Fibroblast of skin of right quadriceps (primary cell): ENCODE measurements at places on chromosomes 4 and X.

DNA sequence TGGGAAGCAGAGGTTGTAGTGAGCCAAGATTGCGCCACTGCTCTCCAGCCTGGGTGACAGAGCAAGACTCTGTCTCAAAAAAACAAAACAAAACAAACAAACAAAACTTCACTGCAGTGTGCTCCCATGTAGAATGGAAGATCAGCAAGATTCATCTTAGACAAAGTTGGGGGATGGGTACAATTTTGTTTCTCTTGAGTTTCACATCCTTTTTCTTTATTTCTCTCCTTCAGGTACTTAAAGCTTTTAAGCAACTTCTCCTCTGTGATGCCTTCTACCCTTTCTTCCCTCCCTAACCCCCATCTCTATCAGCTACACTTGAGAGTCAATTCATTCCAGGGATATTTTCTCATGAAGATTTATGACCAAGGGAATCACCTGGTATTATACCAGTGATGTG lies 15.5 kb upstream of the RBBP7 start:
- DNase-seq = no peak

DNA sequence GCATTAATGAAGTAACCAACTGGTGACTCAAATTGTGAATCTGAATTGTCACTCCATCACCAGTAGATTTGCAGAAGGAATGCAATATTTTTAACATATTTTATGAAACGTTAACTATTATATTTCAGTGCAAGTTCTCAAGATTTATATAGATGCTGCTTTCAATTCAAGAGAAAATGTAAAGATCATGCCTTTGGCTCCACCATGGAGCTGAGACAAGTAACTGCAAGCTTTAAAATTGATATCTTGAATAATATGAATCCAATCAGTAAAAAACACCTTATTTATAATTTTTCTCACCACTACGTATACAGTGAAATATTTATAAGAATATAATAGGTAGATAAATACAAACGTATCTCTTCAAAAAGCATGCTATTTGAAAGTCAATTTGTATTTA lies 27.8 kb upstream of the GALNTL6 start:
- peak; percentile 3 for DNase-seq

GRCh38 chr4:153364061-153364460 lies 19.6 kb downstream of the MND1 start:
- DNase-seq = peak; percentile 66

DNA sequence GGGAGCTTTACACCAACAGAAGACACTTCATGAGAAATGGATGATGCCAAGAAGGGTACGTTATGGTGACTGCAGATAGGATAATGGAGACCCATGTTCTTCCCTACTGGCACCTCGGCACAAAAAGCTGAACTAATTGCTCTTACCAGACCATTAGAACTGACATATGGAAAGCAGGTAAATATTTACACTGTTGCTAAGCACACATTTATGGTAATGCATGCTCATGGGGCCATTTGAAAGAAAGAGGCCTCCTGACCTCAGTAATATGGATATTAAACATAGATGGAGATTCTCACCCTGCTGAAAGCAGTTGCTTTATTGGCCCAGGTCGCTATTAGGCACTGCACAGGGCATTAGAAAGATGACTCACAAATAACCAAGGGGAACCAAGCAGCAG lies 1759.6 kb downstream of the C4orf33 start:
- DNase-seq = no peak

DNA sequence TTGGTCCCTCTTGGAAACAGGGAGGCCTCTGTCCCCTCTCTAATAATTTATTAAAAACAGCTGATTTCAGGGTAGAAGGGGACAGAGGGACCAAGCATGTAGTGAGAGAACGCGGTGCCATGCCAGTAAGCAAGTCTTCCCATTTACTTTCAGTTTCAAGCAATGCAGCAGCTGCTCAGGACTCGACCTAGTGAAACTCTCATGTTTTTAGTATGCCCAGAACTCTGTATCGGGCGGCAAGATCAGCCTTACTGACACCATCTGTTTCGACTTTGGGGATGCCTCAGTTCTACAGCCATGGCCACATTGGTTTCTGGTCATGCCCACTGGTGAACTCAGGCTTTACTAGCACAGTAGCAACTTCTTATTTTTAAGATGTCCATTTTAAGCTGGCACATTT lies 40.6 kb downstream of the ZNF81 start:
- DNase-seq = no peak

DNA sequence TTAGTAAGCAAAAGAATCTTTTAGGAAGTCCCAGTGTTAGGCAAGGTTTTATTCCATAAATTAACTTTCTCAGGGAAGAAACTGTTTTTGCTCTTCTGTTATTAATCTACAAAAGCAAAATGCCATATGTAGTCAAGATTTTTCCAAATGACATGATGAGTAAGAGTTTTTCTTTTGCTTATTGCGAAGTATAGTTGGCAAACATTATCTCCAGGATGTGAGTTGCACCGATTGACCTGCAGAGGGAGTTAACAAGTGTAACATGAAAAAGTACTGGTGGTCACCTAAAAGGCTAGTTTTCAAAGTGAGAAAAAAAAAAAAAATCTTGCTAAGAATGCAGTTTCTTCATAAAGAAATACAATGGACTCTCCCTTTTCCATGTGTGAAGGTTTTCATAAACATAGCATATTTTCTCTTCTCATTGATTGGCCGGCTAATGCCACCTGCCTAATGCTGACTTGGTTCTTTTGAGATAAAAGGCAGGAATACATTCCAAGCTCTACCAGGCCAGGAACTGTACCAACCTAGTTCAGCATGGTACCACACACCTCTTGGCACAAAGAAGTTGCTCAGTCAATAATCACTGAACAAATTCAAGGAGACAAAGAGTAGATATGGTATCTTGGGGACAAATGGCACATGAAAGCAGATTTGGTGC lies 100.2 kb downstream of the LNX1 start:
- DNase-seq = peak; percentile 94

- peak; percentile 92 for DNase-seq
Measured at GRCh38 chr4:86032476-86033022, 327.3 kb downstream of the MAPK10 start.

DNA sequence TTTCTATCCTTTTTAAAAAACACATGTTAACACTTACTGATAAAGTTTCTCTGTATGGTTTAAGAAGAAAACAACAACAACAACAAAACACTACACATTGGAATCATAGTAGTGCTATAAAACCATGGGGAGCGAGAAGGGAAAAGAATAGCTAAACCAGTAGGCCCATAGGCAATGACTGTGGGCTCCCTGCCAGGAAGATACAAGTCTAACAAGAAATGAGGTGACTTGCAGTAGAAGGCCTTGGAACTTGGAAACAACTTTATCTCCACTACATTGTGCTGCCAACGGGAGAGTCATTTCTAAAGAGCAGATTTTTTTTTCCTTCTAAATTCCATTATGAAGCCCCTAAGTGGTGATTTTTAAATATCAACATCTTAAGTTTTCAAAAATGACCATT lies 78.0 kb downstream of the GPC4 start:
- DNase-seq = no peak

- no peak for DNase-seq
Measured at GRCh38 chrX:10482261-10482660, 138.1 kb downstream of the MID1 start.

- no peak for DNase-seq
Measured at GRCh38 chr4:141065872-141066271, 67.4 kb downstream of the RNF150 start.

GRCh38 chr4:73309211-73309610 lies 50.6 kb upstream of the ANKRD17 start:
- peak; percentile 74 for DNase-seq

- DNase-seq = no peak
Measured at GRCh38 chrX:153636716-153637115, 10.3 kb upstream of the DUSP9 start.

DNA sequence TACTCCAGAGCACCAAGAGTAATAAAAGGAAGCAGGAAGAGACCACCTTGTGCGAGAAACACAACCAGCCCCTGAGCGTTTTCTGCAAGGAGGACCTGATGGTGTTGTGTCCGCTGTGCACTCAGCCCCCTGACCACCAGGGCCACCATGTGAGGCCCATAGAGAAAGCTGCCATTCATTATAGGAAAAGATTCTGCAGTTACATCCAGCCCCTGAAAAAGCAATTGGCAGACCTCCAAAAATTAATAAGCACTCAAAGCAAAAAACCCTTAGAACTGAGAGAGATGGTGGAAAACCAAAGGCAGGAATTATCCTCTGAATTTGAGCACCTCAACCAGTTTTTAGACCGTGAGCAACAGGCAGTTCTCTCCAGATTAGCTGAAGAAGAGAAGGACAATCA lies 5.7 kb downstream of the TRIM75 start:
- no peak for DNase-seq

DNA sequence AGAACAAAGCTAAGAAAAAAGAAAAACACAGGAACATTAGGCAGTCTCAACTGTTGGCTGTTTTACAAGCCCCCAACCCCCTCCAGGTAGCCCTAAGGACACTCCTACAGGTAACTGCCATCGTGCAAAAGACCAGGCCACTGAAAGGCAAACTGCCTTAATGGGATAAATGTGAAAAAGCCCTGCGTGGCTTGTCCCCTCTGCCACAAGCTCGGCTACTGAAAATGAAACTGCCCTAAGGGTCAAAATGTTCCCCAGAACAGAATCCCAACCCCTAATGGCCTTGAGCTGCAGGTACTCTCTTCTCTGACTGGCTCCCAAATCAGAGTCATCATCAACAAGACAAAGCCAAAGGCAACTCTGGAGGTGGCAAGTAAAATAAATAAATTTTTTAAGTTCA lies 84.8 kb downstream of the MSN start:
- no peak for DNase-seq

- peak; percentile 64 for DNase-seq
Measured at GRCh38 chrX:106894392-106894909, 8.7 kb downstream of the RIPPLY1 start.

GRCh38 chr4:148664636-148665035 lies 222.4 kb upstream of the NR3C2 start:
- no peak for DNase-seq

DNA sequence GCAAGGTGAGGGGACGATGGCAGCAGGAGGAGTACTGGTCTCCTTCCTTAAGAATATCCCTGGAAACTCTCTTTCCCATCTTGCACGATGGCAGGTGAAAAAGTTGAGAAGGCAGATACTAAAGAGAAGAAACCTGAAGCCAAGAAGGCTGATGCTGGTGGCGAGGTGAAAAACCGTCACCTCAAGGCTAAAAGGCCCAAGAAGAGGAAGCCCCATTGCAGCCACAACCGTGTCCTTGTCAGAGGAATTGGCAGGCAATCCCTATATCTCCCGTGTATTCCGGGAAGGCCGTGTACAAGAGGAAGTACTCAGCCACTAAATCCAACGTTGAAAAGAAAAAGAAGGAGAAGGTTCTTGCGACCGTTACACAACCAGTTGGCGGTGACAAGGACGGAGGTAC lies 40.0 kb downstream of the CRLF2 start:
- no peak for DNase-seq

DNA sequence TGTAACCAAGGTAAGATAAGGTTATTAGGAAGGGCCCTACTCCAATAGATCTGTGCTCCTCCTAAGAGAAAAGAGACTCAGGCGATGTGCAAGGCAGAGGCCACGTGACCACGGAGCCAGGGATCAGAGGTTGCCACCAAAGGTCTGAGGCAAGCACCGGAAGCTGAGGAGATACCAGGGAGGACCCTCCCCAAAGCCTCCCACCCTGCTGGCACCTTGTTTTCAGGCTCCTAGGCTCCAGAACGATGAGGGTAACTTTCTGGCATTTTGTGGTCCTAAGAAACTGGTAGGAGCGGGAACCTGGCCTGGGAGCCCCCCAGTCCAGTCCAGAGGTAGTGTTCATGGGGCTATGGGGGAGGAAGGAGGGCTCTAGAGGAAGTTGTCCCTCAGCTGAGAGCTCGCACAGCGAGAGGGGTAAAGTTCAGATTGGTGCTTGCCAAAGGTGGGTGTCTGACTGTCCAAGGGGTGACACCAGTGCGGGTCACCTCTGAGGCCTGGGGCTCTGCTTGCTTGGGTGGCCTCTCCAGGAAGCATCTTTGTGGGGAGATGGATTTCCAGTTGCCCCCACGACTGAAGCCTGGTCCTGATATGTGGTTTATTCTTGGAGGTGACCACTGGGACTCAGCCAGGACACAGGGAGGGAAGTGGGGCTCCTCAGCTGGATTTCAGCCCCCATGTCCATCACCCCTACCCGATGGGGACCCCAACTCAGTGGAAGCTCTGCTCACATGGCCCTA lies 7.5 kb upstream of the LETM1 start:
- DNase-seq = no peak

DNA sequence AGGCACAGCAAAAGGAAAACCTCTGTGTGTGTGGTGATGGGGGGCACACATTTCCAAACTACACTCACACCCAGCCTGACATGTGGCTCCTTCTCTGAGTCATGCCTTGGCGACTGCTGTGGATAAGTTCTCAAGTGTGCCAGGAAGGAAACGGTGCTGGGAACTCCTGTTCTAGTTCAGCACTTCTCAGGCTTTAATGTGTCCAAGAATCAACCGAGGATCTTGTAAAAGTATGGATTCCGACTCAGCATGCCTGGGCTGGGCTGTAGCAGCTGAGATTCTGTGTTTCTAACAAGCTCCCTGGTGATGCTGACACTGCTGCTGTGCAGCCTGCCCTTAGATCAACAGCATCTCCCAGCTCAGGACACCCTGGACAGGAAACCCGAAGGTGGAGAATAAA lies 20.2 kb downstream of the CLNK start:
- peak; percentile 75 for DNase-seq

DNA sequence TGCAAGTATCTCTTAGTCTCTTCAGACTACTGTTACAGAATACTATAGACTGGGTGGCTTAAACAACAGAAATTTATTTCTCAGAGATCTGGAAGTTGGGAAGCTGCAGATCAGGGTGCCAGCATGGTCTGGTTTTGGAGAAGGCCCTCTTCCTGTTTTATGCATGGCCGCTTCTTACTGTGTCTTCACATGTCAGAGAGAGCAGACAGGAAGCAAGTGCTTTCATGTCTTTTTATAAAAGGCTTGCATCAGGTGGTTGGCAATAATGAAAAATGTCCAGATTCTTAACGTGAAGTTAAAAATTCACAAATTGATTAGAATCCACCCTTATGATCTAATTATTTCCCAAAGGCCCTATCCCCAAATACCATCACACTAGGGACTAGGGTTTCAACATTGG lies 284.9 kb downstream of the RPA4 start:
- no peak for DNase-seq

DNA sequence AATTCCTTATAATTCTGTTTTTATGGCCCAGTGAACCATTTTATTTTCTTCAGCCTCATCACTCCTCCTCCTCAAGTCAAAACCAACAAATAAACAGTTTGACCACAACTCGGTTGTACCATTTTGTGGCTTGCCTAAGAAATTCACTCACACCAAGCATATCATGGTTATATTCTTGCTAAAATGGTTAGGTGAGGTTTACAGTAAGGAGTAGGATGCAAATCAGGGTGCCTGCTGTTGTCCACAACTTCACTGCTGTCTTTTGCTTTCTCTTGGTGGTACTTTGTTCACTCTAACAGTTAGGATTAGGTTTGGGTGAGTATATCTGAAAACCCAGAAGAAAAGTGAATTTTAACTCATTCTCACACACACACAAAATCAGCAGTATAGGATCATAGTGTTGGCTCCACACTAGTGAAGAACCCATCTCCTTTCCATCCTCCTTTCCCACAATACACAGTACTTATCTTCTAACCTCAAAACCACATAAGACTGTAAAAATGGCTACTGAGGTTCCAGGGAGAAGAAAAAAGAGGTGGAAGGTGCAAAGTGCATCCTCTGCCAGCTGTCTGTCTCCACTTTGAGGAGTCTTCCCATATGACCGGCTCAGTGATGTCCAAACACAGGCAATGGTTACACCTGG lies 368.8 kb downstream of the STPG2 start:
- no peak for DNase-seq
